ENCODE measurements at places on chromosomes 1 and 21.

- peak; percentile 71 for DNase-seq
Observed at GRCh38 chr1:54934869-54935268, 45.6 kb upstream of the TMEM61 start.

DNA sequence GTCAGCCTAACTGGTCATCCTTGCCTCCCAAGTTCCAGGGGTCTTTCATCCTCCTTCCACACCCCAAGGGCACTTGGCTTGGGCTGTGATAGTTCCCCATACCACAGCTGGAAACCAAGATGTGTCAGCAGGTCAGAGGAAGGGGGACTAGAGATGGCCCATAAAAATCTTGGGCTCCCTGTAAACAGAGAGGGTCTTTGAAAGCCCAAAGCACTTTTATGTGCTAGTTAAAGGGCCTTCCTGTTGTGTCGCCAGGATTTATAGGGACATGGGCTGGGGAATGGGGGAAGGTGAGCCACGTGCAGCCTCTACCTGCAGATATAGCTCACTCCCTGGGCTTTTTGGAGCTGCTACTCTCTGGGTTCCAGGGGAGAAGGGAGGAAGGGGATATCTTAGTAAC lies 11.9 kb upstream of the UBL4B start:
- no peak for DNase-seq

DNA sequence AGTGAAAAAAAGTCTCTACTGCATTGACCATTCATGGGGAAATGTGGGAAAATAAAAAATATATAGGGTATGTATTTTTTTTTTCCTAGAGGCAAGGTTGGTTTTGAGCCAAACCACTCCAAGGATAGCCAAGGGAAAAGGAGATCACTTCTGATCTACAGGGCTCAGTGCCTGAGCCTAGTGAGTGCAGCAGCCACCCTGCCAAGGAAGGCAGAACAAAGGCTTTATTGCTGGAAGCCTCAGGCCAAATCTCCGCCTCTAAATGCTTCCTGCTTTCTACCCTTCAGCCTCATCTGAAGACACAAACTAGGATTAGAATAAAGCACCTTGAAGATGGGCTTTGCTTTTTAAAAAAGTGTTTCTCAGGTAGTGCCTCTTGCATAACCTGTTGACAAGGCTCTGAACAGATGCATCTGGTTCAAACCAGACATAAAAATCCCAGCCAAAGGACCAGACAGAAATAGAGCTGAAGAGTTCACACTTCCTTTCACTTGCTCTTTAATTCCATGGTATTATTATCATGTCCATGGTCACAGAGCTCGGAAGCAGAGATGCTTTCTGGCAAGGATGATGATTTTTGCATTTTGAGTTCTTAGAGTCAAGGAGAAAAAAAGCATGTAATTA lies 10.5 kb downstream of the C1orf115 start:
- DNase-seq: no peak

- peak; percentile 77 for DNase-seq
Observed at GRCh38 chr1:69913977-69914376, 291.4 kb downstream of the LRRC40 start.

- DNase-seq: no peak
Observed at GRCh38 chr1:2308844-2309243, 80.7 kb downstream of the SKI start.

DNA sequence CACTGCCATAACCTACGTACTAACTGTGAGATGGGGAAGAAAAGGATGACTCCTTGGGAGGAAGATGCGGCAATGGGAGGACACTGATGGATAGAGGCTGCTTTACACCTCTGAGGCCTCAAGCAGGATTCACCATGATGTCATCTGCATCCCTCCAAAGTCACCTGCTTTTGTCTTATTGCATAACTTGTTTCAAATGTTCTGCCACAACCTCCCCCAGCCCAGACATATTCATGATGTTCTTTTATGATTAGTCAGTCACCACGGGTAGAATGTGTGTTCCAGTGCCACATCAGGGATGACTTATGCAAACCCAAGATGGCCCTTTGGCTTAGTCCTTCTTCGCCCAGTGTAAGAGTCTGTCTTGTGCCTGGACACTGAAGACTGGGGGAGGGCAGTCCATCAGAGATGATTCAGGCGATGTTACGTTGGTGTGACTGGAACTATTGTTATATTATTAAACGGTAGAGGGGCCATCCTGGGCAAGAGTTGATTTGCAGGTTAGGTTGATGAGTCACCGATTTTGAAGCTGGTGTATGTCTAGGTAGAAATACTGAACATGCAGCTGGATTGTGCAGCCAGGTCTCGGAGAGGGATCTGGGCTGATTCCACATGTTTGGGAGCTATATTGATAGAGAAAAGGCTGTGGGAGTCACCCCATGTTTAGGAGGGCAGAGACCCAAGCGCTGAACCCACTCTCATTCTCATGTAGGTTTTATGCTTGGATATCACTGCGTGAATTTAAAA lies 32.6 kb downstream of the RYR2 start:
- DNase-seq: no peak
